ENCODE measurements at places on chromosomes 5 and 9.
A peak's percentile ranks its signal among the peaks of the same experiment; 100 is the strongest.

GRCh38 chr5:172151661-172152210 lies 36.3 kb downstream of the STK10 start:
- no peak for DNase-seq

- DNase-seq: peak; percentile 92
These were observed 82.5 kb upstream of the ZBTB43 start for GRCh38 chr9:126722252-126722921.

GRCh38 chr9:120916588-120916987 lies 10.0 kb downstream of the TRAF1 start:
- peak; percentile 86 for DNase-seq

DNA sequence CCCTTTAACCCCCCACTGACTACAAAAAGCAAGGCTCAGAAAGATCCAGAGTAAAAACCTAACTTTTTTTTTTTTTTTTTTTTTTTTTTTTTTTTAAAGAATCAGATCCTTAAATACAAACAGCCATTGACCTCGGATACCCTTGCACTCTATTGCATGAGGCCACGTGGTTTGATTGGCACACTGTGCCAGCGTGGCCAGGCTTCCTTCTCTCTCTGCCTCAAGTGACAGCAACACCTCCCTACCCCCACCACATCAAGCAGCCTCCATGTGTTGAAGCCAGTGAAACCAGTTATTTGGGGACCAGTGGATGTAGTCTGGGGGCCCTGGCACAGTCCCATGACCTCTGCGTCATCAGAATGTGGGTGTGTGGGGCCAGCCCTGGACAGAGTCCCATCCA lies 71.4 kb downstream of the OTULIN start:
- DNase-seq: no peak

GRCh38 chr9:81759680-81760215 lies 70.4 kb upstream of the TLE1 start:
- no peak for DNase-seq

DNA sequence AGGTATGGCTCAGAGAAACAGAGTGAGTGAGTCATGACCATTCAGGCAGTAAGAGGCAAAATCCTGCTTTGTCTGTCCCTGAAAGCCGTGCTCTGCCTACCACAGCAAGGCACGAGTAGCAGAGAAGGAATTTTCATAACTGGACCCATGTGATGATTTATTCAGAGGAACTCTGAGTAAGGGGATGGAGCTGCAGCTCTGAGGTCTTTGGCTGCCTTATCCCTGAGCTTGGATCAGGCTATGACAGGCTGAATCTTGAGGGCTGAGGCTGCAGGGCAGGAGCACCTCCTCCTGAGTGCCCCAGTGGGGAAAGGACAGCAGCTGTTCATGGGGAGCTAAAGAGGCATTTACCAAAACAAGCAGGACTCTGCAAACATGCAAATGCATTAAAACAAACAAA lies 183.4 kb downstream of the PAPPA start:
- no peak for DNase-seq

GRCh38 chr5:172793577-172794488 lies 22.8 kb upstream of the DUSP1 start:
- DNase-seq: no peak

- no peak for DNase-seq
These were observed 97.5 kb downstream of the MRPS27 start for GRCh38 chr5:72222521-72222920.

DNA sequence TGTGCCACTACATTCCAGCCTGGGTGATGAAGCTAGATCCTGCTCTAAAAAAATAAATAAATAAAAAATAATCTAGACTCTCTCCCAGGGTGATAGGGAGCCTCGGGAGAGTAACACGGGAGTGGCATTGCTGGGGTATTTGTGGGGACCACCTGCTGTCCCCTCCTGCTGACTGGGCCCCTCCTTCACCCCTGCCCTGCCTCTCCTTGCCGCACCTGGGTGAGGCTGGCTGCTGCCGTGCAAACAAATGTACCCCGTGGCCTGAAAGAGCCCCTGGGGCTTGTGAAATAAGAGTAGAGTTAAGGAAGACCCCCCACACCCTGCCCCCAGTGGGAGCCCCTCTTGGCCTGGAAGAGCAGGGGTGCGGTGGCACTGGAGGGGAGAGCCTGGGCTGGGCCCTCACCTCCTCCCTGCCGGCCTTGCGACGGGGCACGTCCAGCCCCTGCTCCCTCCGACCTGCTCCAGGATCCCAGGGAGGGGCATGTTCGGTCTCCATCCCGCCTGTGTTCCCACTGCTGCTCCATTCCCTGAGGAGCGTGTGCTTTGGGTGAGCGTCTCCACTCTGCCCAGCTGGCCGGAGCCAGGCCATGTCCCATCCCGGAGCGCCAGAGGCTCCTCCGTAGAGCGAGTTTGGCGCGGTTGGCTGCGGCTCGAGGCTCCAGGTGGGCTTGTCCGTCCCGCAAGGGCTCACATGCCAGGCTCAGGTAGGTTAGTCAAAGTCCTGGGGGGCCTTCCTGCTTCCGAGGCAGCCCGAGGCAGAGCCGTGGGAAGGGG lies 75.0 kb upstream of the RNU6ATAC start:
- no peak for DNase-seq

DNA sequence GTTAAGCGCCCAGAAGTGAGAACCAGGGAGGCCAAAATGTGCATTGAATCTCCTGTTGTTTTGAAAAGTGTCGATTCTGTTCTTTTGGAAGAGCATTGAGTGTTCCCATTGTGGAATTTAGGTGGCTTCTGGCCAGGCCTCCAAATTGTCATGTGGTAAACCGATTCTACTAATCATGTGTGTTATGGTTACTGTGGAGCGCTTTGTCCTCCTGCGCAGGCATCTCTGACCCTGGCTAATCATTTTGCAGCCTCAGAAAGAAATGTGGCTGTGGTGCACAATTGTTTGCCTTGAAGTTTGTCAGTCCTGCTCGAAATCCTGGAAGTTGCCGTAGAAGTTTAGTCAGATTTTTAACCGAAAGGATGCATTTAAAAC lies 121.3 kb downstream of the RASGRF2 start:
- no peak for DNase-seq

DNA sequence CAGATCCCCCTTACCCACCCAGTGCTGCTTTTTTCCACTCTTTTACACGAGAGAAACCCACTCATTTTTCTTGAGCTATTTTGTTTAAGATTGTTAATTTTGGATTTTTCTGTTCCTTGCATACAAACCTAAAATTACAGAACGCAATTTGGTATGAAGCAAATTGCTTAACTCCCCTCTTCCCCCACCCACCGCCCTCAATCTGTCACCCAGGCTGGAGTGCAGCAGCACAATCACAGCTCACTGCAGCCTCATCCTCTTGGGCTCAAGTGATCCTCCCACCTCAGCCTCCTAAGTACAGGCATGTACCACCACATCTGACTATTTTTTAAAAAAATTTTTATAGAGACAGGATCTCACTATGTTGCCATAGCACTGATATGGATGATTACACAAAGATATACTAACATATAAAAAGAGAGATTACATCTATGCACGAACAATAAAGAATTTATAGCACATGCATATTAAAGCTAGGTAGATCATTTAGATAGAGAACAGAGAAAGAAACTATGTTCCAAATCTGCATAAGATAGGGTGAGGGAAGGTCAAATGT lies 203.6 kb downstream of the PIK3R1 start:
- DNase-seq: no peak

GRCh38 chr9:109518621-109519335 lies 20.7 kb upstream of the PTPN3 start:
- DNase-seq: no peak

- DNase-seq: no peak
These were observed 57.4 kb upstream of the ANKRD55 start for GRCh38 chr5:56290378-56291078.

DNA sequence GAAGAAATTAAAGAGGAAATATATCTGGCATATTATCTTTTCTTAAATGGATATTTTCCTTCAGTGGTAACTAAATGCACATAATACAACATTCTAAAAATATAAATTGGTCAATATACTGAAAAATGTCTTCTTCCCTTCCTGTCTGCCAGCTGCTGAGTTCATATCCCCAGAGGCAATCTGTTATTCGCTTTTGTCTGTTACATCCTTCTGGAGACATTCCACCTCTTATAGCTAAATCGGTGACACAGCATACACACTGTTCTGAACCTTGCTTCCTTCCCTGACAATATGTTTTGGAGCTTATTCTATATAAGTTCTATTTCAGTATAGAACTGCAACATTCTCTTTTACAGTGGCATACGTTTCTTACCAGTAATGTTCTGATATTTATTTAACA lies 147.8 kb downstream of the TENT4A start:
- no peak for DNase-seq

DNA sequence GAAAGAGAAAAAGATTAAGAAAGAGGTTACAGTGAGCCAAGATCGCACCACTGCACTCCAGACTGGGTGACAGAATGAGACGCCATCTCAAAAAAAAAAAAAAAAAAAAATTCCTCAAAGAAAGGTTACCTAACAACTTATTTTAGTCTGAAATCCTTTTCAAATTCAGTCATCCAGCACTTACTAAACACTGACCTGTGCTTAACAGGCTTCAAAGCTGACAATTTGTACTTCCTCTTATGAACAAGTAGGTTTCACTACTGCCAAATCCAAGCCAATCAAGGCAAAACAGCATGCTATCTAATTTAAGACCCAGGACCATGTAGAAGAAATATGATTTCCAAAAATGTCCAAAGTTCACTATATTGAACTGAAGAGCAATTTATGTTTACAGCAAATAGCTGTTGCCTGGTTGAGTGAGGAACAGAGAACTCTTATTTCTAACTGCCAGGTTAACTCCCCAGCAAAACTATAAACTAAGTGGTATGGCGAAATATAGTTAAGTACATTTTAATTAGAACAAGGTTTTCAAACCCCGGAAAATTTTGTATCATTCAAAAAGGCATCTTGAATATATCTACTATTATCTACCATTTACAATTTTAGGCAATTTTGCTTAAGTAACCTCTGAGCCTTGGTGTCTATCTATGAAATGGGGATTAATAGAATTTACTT lies 13.4 kb downstream of the PWWP2A start:
- no peak for DNase-seq

- DNase-seq: no peak
These were observed 206.1 kb upstream of the NFIL3 start for GRCh38 chr9:91629718-91630117.

Data from breast epithelium (tissue), 4 donors.